ENCODE measurements at places on chromosomes 4 and X.
A peak's percentile ranks its signal among the peaks of the same experiment; 100 is the strongest.

DNA sequence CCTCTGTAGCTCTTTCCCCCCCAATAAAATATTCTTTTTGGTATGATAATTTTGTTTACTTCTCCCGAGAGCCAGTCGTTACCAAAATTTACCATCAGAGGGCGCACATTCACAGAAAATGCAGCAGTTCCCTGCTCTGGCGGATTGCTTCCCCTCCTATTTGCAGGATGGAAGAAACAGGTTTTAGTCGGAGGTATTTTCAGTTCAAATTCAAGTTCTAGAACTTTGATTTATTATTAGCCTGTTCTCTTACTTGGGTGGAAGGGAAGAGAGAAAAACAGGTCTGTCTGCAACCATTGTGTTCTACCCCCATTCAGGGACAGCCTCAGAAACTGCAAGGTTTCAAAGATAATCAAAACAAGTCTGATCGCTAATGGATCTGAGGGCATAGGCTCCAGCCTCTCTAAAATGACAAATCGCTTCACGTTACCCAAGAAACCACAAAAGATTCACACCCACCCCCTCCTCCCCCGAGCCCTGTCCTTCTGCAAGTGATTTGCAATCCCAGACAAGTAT lies 263.8 kb upstream of the RPS6KA3 start:
- peak; percentile 16 for DNase-seq

DNA sequence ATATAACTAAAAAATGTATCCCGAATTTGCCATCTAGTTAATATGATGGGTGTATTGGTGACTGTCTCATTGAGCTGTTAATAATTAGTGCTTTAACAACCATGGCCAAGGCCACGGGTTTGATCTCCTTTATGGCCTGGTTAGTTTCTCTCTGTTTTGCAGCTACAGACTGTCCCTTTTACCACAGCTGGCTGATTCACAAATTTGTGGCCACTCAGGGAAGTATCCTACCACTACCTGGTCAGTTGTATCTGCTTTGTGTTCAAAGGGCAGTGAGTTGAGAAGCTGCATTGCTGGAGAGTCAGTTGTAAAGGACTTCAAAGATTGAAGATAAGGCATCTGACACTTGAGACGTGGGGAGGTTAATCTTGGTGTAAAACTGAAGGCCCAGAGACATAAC lies 219.1 kb upstream of the BMP3 start:
- no peak for DNase-seq

DNA sequence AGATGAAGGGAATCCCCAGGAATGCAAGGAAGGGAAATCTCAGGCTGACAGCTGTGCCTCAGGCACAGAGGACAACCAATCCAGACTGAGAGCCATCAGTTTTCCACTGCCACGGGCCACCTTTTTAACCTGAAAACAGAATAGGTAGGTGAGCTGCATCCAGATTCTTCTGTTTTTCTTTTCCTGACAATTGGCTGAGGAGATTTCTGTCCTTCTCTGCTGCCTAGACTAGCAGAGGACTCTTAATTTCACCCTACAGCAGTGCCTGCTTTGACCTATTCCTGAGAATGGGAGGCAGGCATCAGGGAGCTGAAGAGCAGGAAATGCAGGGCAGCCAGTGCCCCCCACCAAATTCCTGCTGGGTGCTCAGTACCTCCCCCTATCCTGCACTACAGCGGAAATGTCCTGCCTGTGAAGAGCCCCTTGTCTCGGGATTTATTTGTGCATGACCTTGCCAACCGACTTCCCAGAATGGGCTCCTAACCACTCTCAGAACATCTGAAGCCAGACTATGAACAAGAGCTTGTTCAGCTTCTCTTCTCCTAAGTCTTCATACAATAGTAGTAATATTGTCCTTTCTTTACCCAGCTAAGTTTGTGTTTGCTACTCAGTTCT lies 65.1 kb downstream of the CASK start:
- no peak for DNase-seq

DNA sequence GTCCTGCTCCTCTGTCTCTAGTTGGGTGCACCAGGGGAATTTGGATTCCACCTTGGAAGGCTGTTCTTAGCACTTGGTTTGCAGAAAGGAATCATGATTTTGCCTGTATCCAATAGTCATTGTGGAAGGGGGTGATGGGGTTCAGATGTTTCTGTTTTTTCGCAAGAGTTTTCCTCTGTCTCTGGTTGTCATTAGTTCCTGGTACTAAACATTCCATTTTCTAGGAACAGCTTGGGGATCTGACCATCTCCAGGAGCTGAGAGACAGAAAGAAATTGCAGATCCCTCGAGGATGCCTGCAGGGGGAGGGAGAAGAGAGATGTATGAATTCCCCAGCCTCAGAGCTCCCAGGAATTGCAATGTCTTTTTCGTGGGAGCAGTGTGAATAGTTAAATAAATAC lies 70.9 kb downstream of the CYTL1 start:
- no peak for DNase-seq

GRCh38 chr4:110287130-110287529 lies 88.7 kb upstream of the ELOVL6 start:
- no peak for DNase-seq

Data from HuH-7.5 (cell line).